ENCODE measurements at places on chromosomes 1 and 21.

- no peak for DNase-seq
Observed at GRCh38 chr1:43990271-43991199, 864 bp upstream of the CCDC24 start.

DNA sequence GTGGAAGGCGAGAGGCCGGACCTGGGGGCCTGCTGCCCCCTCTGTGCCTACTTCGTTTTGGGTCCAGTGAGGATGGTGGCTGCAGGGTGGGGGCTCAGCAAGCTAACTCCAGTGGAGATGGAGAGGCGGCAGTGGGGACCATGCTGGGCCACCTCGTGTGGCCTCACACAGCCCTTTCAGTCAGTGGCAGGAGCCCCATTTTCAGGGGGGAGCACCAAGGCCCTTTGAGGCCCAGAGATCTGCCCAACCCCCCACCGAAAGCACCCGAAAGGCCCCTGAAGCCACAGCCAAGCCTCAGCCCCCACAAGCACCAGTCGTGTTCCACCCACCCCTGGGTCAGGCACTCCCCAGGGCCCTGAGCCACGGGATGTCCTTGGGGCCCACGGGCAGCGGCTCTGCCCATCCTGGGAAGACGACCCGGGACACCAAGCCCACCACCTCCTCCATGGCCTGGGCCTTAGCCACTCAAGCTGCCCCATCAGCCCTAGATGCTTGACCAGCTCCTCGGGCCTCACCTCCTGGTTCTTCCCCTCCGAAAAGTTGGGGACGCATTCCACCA lies 345 bp downstream of the FTCD start:
- no peak for DNase-seq

GRCh38 chr1:3702990-3703728 lies 49.1 kb upstream of the CCDC27 start:
- DNase-seq, result peak; percentile 5

- peak; percentile 36 for DNase-seq
Observed at GRCh38 chr1:227170361-227171166, 147.7 kb downstream of the CDC42BPA start.

DNA sequence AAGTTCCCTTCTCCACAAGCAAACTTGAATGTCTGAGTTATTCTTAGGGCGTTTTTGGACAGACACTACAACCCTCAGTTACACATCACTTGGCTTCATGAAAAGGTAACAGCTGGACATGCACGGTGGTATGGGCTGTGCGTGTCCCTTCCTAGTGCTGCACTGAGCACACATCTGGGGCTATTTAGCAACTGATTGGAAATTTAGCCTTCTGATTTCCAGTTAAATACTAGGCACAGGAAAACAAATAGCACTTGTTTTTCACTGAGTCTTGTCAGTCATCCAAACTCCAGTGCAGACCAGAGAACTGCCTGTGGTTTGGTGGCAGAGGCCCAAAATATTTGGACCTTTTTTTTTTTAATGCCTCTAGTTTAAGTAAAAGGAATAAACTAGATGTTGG lies 134.7 kb downstream of the TGFBR3 start:
- peak; percentile 82 for DNase-seq

- no peak for DNase-seq
Observed at GRCh38 chr1:76433526-76433925, 359.0 kb downstream of the ST6GALNAC3 start.

DNA sequence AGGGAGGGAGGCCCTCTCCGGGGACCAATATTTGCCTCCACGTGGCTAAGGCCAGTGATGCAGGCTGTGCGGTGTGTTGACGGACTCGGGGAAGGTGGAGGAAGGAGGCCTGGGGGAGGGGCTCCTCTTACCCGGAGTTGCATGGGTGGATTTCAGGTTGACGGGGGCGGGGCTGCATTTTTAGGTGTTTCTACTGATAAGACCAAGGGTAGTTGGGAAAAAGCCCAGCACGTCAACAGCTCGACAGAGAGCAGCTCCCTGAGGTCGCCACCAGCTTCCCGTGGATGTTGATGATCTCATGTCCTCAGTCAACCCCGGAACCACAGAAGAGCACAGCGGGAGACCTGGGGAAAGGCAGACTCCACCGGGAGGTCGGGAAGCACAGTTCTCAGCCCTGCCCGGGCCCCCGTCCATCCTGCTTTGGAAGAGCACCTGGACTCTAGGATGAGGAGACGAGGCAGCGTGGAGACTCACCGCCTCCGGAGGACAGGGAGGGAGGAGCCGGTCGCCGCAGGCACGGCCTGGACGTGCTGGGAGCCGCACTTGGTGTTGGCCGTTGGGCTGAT lies 32.9 kb upstream of the COL6A1 start:
- no peak for DNase-seq

DNA sequence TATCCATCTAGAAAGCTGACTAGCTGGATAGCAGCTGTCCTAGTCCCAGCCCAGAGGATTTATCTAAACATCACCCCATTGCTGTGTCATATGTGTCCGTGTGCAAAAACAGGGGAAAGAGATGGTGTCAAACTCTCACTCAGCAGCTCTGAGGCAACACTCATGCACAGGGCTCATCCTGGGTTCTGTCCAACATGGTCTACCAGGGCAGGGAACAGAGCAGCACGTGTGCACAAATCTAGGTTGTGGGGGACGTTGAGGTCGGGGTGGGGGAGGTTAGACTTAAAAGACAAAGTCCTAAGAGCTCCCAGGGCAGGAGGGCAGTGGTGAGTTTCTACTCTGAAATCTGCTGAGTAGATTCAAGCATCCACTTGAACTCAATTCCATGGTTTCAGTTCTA lies 16.2 kb downstream of the PI4KB start:
- no peak for DNase-seq
